ENCODE measurements at places on chromosomes 16 and 17.

- no peak for DNase-seq
These were observed 64.6 kb upstream of the IRX3 start for GRCh38 chr16:54351171-54351570.

GRCh38 chr17:44170499-44171201, at the start of gene ASB16:
Gene ASB16 (plus strand): TSS chr17:44170704. CDS start chr17:44170790, 86 bp downstream.
- peak; percentile 53 for DNase-seq

DNA sequence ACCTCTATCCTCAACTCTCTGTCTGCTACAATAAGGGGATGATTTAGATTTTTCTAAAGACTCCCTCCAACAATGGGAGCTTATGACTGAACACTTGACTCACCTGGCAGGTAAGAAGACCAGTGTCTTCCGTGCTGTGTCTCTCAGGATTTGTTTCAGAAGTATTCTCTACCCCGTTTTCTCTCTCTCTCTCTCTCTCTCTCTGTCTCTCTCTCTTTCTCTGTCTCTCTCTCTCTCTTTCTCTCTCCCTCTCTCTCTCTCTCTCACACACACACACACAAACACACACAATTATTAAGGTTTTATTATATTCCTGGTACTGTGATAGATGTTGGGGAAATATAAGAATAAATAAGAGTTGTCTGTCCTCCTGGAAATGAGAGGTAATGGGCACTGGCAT, 263.9 kb downstream of the TOX3 start:
- DNase-seq, result no peak

DNA sequence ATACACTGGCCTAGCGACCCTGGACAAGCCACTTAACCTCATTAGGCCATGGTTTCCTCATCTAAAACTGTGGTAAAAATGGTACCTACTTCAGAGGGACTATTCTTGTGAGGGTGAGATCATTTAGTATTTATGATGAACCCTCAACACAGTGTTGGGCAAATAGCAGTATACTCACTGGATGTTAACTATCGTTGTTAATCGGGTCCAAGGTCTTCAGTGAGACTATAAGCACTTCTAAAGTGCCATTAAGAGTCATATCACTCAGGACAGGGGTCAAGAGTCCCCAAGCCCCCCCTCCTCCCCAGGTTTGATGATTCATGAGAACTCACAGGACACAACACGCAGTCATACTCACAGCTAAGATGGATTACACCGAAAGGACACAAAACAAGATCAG, 11.0 kb downstream of the TK2 start:
- DNase-seq, result no peak

DNA sequence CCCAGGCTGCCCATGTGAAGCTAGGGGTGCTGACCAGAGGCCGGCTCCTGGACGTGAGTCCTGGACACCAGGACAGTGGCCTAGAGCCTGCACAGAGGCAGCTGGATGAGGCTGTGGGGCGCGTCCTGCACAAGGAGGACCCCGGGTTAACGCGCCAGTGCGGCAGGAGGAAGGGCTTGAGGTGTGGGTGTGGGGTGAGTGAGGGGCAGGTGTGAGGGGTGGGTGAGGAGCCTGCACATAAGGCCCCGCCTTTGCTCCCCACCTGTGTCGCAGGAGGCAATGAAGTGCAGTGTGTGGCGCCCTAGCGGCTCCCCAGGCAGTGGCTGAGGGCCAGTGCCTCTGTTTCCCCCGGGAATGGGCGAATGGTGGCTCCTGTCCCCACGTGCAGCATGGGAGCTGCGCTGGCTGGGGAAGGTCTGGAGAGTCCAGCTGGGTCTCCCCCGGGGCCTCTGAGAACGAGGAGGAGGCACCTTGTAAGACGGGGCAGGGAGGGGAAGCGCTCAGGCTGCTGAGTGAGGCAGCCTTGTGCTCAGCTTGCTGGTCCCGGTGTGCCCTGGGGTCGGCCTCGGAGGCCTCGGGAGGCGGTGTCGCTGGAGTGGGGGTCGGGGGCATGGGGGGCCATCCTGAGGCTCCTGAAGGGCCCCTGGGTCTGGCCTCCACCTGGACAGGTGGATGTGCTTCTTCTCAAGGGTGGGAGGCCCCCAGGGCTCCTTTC, 3.2 kb downstream of the CD7 start:
- DNase-seq, result no peak

DNA sequence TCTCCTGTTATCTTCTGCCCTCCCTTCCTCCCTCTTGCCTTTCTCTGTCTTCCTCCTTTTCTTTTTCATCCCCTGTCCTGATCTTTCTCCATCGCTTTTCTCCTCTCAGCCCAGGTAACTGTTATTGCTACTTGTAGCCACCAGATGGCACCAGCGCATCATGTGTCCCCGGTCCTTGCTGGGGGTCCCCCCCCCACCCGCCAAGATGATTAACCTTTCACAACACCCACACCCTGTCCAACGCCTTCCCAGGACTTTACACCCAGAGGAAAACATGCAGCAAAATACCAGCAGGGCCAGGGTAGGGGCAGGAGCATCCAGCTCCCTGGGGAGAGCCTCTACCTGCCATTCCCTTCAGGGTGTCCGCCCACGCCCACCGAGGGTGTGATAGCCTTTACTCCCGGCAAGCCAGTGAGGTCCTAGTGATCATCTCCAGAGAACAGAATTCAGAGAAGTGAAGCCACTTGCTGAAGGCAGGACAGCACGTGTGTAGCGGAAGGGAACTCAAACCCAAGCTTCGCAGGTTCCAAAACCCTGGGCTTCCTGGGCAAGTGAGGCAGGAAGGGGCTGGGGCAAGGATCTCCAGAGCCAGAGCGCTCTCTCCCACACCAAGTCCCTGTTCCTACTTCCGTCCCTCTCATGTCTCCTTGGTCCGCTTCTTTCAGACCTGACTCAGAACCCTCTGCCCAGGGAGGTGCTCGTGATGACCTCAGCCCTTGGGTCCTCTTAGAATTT, 13.4 kb upstream of the TAC4 start:
- peak; percentile 68 for DNase-seq

DNA sequence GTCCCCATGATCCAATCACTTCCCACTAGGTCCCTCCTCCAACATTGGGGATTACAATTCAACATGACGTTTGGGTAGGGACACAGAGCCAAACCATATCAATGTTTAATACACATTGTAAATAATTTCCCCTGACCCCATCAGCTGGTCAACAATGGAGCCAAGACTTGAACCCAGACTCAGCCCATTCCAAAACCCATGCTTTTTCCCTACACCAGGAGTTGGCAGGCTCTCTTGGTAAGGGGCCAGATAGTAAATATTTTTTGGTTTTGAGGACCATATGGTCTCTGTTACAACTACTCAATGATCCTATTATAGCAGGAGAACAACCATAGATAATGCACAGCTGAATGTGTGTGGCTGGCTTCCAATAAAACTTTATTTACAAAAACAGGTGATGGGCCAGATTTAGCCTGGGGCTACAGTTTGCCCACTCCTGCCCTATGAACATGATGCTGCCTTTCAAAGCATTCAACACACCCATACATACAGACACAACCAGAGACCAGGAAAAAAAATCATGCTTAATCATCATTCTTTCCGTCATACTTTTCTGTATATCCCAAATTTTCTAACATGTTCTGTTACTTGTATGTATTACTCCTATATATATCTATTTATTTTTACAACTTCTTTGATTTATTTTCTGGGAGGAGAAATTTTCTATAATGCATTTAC, 22.1 kb upstream of the MSI2 start:
- no peak for DNase-seq

- DNase-seq, result no peak
These were observed 75.5 kb downstream of the GPRC5B start for GRCh38 chr16:19809121-19809635.

DNA sequence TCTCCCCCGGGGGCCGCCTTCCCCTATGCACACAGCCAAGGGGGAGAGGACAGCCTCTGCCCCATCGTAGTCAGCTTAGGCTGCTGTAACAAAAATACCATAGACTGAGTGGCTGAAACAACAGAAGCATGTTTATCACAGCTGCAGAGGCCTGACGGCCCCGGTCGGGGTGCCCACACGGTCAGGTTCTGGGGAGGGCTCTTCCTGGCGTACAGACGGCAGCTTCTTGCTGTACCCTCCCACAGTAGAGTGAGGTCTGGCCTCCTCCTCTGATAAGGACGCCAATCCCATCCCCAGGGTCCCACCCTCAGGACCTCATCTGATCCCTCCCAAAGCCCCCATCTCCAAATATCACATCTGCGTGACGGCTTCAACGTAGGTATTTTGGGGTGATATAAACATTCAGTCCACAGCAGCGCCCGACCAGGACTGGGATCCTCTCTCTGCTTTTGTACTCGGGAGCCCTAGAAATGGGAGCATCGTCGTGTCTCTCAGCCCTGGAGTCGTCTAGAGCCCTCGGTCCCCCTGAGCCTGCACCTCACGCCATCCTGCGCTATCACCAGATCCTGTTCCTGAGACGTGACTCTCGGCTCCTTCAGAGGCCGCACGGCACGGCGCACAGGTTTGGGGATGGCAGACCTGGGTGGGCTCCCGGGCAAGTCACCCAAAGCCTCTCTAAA, 67.8 kb downstream of the RPH3AL start:
- DNase-seq, result no peak

DNA sequence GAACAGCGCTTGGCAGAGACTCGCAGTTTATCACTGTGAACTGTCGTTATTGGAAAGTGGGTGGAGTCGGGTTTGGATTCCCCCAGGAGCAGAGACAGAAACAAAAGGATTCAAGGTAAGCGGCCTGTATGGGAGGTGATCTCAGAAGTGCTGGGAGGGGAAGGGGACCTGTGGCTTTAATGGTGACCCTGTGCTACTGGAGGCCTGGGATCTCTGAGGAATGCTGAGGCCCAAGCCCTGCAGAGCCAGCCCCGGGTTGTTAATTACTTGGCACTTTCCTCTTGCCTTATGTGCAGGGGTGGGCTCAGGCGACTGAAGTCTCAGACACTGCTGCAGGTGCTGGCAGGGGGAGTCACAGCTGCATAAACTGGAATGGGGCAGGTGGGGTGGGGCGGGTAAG, 27.4 kb downstream of the IRF8 start:
- DNase-seq, result peak; percentile 25

DNA sequence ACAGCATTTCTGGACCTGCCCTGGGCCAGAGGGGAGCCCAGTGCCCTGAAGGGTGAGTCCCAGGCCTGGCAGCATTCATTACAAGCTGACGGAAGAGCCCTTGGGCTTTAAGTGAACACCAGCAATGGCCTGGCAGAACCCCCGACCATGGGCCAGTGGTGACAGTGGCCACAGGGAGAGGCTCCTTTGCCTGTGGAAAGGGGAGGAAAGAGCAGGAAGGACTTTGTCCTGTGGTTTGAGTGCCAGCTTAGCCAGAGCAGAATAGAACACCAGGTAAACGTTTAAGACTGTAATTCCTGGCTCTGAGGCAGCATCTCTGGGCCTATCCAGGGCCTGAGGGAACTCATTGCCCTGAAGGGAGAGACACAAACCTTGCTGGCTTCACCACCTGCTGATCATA, 34.3 kb upstream of the ATP2C2 start:
- no peak for DNase-seq

GRCh38 chr16:75635036-75635435, 12.0 kb upstream of the ADAT1 start:
- no peak for DNase-seq

- DNase-seq, result no peak
These were observed 13.1 kb downstream of the BCAR1 start for GRCh38 chr16:75238132-75238852.

- no peak for DNase-seq
These were observed 2.6 kb downstream of the RARA start for GRCh38 chr17:40311575-40311974.

DNA sequence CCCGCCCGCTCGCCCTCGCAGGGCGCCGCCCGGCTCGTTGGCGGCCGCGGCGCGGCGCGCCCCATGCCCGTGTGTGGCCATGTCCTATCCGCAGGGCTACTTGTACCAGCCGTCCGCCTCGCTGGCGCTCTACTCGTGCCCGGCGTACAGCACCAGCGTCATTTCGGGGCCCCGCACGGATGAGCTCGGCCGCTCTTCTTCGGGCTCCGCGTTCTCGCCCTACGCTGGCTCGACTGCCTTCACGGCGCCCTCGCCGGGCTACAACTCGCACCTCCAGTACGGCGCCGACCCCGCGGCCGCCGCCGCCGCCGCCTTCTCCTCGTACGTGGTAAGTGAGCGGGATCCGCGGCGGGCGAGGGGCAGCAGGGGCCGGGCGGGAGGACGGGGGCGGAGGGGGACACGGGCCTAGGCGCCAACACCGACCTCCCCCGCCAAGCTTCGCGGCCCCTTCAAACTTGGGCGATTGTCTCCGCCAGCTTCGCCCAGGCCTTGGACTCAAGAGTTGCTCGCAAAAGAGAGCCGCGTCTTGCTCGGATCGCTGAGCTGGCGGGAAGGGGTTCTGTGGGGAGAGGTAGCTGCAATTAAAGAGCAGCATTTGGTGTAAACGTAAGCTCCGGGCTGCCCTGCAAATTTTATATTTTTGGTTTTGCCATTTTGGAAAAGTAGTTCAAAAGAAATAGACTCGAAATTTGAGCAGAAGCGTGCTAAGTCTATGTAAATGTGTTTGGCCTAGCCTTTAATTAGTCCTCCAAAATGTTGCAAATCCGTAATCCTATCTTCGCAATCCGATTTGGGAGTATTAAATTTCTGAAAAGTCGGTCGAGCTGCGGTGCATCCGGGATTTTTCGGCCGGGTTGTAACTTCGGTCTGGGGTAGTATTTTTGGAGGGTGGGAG, 702 bp downstream of the IRX5 start:
- peak; percentile 60 for DNase-seq

- no peak for DNase-seq
These were observed 22.9 kb downstream of the ITPRIPL2 start for GRCh38 chr16:19136549-19137196.

GRCh38 chr16:83420206-83420760, 387.5 kb upstream of the HSBP1 start:
- DNase-seq, result peak; percentile 62

GRCh38 chr17:33750943-33751701, 458.0 kb upstream of the ASIC2 start:
- peak; percentile 93 for DNase-seq

GRCh38 chr16:53689636-53690035, 14.0 kb downstream of the RPGRIP1L start:
- DNase-seq, result no peak

GRCh38 chr17:35295686-35296085, 52.8 kb downstream of the SLFN5 start:
- DNase-seq, result no peak

DNA sequence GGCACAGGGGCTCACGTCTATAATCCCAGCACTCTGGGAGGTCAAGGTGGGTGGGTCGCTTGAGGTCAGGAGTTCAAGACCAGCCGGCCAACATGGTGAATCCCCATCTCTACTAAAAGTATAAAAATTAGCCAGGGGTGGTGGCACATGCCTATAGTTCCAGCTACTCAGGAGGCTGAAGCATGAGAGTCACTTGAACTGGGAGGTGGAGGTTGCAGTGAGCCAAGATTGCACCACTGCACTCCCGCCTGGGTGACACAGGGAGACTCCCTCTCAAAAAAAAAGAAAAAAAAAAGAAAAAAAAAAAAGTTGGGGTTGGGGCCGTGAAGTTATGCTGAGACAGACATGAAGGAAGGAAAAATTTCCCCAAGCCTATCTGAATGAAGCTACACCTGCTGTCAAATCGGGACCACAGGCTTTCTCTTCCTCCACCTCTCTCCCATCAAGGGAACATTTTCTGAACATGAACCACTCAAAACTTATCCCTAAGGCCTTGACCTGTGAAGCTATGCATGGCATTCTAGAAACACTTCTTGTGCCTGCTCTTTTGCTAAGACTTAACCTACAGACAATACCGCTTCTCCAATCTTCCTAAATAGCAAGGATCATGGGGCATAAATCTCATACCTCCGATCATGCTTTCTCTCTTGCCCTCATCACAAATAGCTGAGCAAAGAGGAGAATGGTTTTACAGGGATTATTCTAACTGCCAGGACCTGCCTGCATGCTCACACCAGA, 88.6 kb downstream of the CYTH1 start:
- no peak for DNase-seq

Measured in GM23338 (cell line).